ENCODE measurements at places on chromosomes 6 and 20. TPM values are rescaled to one million over a fixed set of nuclear protein-coding genes. Genes with fewer than 3 reads are reported as not detected.

The BEND6 gene
- 11.9 TPM for total RNA-seq

The EDN1 gene
- 39.7 TPM for total RNA-seq

The RBBP8NL gene
- not detected for total RNA-seq

The GSTA3 gene
- total RNA-seq: not detected

The HTR1E gene
- total RNA-seq: not detected

The B3GAT2 gene
- total RNA-seq: not detected

The AIF1 gene
- total RNA-seq: not detected

The RNF182 gene
- 7.2 TPM for total RNA-seq

The LY6G6D gene
- total RNA-seq: not detected

The ESR1 gene
- total RNA-seq: not detected

The CST2 gene
- total RNA-seq: not detected

The DEFB127 gene
- not detected for total RNA-seq

The BPI gene
- total RNA-seq: 0.11 TPM

The ABHD16B gene
- not detected for total RNA-seq

The PPIL6 gene
- 0.29 TPM for total RNA-seq

The SNAP25 gene
- total RNA-seq: 3.9 TPM

The GSTA5 gene
- total RNA-seq: not detected

The HLA-DOA gene
- not detected for total RNA-seq

The RTN4IP1 gene
- 12.8 TPM for total RNA-seq

The SLC4A11 gene
- total RNA-seq: not detected

The SIRPD gene
- not detected for total RNA-seq

The PGC gene
- not detected for total RNA-seq

The STX11 gene
- total RNA-seq: 9.7 TPM

The SNAP91 gene
- not detected for total RNA-seq

The OPN5 gene
- not detected for total RNA-seq

The MLN gene
- total RNA-seq: not detected

The SLC35F1 gene
- 0.05 TPM for total RNA-seq

The CDSN gene
- not detected for total RNA-seq

The GCNT2 gene
- total RNA-seq: 27.3 TPM

The PBOV1 gene
- total RNA-seq: not detected

The CENPW gene
- total RNA-seq: 114 TPM

The BPIFA1 gene
- total RNA-seq: not detected

The PLN gene
- not detected for total RNA-seq

The PHACTR3 gene
- total RNA-seq: not detected

The MACROD2 gene
- total RNA-seq: not detected

The ULBP2 gene
- 12.2 TPM for total RNA-seq

The PDE10A gene
- 2.4 TPM for total RNA-seq

The CLPSL1 gene
- total RNA-seq: not detected

The C6orf118 gene
- total RNA-seq: not detected

The DEFB113 gene
- not detected for total RNA-seq

The LY6G5B gene
- total RNA-seq: 1.6 TPM

The QRSL1 gene
- total RNA-seq: 15.0 TPM

The BMP7 gene
- not detected for total RNA-seq

The GHRH gene
- total RNA-seq: not detected

The OPRM1 gene
- not detected for total RNA-seq

The SAMD10 gene
- 0.47 TPM for total RNA-seq

The PRSS35 gene
- 1.1 TPM for total RNA-seq

The PPP1R14C gene
- total RNA-seq: not detected

The GSTA4 gene
- 46.8 TPM for total RNA-seq

The POM121L2 gene
- total RNA-seq: not detected

The TRAPPC3L gene
- 0.06 TPM for total RNA-seq

The TRIM15 gene
- total RNA-seq: not detected

The ZFP64 gene
- total RNA-seq: 5.6 TPM

The HLA-F gene
- total RNA-seq: 137 TPM

The MOXD1 gene
- 37.3 TPM for total RNA-seq

The RNF217 gene
- 14.8 TPM for total RNA-seq
